Aorta (tissue), 5 donors: ENCODE measurements at places on chromosomes 3 and 15.
A peak's percentile ranks its signal among the peaks of the same experiment; 100 is the strongest.

DNA sequence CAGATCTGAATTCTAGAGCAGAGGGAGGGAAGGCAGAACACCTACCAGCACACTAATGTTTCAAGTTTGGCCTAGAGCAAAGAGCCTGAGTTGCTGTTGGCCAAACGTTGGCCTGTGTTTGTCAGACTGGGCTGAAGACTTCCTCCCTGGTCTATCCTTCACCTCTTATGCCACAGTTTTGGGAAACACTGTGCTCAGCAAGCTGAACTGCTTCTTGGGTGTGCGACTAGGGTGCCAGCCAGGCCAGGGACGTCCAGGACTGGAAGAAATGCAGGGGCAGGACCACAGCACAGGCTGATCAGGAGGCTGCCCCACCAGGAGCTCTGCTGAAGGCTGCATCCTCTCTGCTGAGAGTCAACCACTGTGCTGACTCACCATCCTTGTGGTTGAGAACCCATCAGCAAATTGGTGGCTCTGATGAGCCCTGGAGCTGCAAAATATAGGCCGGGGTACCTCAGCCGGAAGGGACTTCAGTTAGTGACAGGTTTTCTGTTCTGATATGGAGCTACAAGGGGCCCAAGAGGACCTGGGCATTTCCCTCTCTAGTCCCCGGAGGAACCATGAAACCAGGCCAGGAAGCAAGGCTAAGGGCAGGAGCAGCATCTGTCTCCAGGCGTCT lies 131.6 kb upstream of the RASGRP1 start:
- DNase-seq = peak; percentile 55

- DNase-seq = no peak
These were observed 55.8 kb upstream of the PDZRN3 start for GRCh38 chr3:73680391-73681095.

DNA sequence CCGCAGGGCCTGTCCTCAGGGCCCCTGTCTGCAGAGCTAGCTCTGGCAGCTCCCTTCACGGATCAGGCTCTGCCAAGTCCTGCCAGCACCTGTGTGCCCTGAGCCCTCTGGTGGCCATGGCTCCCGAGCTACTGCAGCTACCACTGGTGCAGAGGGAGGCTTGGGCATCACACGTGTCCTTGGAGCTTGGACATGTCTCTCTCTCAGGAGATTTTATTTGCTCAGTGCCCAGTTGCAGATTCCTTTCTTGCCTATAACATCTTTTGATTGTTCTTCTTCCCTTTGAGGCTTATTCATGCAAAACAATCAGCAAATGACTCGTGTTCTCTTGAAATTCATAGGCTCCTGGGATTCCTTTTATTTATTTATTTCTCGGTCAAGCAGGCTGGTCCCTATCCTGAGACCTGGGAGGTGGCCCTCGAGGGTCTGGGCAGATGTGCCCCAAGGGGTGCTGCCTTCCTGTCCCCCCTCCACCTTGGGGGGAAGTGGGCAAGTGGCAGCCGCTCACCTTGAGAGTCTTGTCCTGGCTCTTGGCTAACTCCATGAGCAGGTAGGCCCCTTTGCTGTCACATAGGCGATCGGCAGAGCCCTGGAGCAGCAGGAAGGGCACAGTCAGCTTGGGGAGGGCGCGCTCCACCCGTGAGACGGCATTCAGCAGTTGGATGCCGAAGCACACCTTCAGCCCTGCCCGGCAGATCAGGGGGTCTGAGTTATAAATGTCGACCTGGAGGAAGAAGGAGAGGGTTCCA lies 21.9 kb downstream of the ABTB1 start:
- peak; percentile 69 for DNase-seq

- DNase-seq = no peak
These were observed 24.0 kb downstream of the GOLIM4 start for GRCh38 chr3:168071591-168072322.

DNA sequence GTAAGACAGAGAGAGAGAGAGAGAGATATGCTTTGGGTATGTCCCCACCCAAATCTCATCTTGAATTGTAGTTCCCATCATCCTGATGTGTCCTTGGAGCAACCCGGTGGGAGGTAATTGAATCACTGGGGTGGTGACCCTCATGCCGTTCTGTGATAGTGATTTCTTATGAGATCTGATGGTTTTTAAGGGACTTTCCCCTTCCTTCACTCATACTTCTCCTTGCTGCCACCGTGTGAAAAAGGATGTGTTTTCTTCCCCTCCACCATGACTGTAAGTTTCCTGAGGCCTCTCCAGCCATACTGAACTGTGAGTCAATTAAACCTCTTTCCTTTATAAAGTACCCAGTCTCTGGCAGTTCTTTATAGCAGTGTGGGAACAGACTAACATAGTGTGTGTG lies 60.3 kb downstream of the EOMES start:
- no peak for DNase-seq

DNA sequence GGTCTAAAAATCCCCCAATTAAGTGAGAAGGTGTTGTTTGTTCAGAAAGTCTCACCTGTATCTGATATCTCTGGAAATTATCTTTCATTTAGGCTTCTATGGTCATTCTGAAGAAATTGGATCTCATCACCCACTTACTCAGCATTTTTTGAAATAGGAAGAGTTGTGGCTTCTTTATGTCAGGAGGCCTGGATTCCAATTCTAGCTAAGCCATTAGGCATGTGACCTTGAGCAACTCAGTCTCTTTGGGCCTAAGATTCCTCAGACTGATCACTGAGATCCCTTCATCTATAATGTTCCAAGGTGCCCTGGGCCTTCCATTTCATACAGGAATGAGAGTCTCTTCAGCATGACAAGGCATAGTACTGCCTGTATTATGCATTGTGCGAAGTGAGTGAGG lies 70.3 kb downstream of the ARHGEF26 start:
- no peak for DNase-seq

DNA sequence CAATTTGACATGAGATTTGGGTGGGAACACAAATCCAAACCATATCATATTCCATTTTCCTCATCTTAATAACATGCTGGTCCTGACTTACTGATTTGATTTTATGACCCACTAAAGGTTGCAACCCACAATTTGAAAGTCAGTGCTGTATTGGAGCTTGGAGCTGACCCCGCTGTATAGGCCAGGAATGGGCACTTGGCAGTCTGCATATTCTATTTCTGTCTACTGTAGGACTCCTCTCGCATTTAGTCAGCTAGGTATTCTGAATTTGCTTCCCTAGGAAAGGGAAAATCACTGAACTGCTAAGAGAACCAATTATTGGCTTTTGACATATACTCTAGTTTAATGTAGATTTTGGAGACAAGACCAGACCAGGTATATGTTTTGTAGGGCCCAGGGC lies 157.0 kb downstream of the MFSD1 start:
- no peak for DNase-seq

DNA sequence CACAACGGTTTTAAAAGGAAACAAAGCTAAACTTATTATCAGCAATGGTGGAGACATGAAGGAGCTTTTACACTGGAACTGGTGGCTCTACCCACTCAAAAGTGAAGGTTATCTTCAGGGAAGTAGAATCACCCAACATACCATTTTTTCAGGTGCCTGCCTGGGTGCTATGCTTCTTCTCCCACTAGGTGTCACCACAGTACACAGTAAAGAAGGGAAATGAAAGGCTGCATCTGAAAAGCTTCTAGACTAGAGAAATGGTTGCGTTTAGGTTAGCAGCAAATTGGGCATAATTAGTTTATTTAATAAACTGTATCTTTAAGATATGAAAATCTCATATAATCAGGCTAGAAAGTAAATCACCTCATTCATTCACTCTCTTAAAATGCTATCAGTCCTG lies 47.0 kb upstream of the SELENOK start:
- DNase-seq = no peak

DNA sequence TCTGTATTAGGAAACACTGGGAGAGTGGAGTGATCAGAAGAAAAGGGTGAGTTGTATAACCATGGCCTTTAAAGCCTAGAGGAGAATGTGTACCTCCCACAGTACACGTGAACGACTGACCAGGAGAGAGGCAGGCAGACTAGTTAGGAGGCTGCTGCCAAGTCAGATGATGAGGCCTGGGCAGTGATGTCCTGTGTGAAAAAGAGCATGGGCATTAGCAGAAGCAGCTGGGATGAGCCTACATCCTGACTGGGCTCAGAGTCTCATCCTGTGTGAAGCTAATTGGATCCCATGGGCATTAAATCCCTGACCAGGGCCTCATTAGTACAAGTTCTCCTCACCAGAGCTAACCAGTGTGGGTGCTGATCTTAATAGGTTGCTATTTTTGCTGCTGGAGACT lies 89.1 kb upstream of the SLC2A2 start:
- DNase-seq = no peak

DNA sequence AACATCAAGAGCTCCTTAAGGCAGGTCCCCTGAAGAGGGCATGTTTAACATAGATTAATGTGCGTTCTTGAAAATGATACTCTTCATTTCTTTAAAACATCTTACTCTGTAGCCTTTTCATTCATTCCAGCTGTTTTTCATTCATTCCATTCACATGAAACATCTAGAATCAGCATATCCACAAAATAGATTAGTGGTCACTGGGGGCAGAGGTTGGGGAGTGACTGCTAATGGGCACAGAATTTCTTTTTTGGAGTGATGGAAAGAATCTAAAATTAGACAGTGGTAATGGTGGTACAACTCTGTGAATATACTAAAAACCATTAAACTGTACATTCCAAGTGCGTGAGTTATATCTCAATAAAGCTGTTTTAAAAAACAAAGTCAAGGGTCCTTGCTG lies 15.4 kb upstream of the CXCR6 start:
- DNase-seq = no peak

GRCh38 chr3:172262991-172263608 lies 185.2 kb downstream of the GHSR start:
- no peak for DNase-seq

GRCh38 chr3:71374582-71374981 lies 208.9 kb downstream of the FOXP1 start:
- no peak for DNase-seq

DNA sequence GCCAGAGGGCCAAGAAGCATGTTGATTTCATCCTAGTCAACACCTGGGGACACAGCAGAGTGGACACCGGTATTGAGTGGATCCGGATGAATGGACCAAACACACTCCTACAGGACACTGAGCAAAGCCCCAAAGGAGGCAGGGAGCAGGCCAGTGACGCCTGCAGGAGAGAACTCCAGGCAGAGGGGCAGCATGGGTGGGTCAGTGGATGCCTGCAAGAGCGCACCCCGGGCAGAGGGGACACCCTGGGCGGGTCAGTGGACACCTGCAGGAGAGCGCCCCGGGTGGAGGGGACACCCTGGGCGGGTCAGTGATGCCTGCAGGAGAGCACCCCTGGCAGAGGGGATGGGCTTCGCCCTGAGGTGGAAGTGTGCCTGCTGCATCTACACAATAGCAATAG lies 27.6 kb upstream of the HRH1 start:
- no peak for DNase-seq

- no peak for DNase-seq
These were observed 2.3 kb upstream of the DLL4 start for GRCh38 chr15:40926659-40927494.

GRCh38 chr15:70561885-70562284 lies 201.5 kb downstream of the UACA start:
- no peak for DNase-seq

GRCh38 chr3:38651153-38651789 lies 1.8 kb upstream of the SCN5A start:
- peak; percentile 71 for DNase-seq

- DNase-seq = peak; percentile 47
These were observed 218.6 kb downstream of the SNRPN start for GRCh38 chr15:25173241-25174028.

GRCh38 chr3:25534007-25534406 lies 105.9 kb downstream of the RARB start:
- no peak for DNase-seq

DNA sequence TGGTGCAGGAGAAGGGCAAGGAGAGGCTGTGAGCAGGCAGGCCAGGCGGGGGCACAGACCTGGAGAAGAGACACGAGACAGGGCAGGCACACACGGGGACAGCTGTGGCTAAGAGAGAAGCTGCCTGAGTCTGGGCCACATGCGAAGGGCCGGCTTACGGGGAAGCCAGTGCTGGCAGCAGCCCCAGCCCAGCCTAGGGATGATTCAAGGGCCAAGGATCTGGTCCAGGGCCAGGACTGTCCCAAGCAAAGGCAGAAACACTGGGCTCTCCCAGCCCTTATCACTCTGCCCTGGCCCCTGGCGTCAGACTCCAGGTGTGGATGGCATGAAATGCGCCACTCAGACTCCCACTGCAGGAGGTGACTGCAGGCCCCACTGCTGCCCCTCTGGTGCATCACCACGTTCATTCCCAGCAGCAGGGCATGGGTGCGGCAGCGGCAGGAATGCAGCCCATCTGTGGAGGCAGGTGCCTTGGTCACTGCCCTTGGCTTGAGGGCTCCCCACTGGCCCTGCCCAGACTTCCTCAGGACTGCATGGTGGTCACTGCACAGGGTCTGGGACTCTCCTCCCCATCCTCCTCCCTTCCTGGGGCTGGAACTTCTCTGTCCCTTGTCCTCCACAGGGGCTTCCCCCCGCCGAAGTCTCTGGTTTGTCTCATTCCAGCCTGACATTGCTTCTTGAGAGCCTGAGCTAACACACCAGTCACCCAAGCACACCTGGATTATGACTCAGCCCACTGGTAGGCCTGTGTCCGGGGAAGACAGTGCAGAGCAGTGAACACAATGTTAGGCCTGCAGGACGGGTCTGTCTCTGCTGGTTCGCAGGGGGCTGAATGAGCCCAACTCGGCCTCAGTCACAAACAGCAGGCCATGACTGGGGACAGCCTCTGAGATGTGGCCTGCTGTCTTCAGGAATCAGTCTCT lies 69.3 kb downstream of the TBC1D2B start:
- peak; percentile 83 for DNase-seq

DNA sequence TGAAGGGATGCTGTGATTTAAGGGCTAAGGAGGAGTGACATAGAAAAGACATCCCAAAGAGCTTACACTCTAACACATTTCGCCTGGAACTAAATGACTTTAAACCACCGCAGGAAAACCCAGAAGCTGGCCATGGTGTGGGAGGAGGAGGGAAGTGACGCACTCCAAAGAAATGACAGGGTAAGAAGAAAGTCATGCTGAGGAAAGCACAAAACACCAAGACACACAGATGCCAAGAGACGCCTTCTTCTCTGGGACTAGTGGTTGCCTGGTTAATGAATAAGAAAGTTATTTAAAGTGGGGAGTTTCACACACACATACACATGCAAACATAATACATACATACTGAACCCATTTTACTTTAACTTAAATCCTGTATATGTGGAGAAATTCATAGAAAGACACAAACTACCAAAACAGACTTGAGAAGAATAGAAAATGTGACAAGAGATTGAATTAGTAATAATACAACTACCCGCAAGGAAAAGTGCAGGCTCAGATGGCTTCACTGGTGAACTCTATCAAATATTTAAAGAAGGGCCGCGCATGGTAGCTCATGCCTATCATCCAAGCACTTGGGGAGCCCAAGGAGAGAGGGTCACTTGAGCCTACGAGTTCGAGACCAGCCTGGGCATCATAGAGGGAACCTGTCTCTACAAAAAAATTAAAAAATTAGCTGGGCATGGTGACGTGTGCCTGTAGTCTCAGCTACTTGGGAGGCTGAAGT lies 125.5 kb downstream of the NSMCE3 start:
- no peak for DNase-seq

DNA sequence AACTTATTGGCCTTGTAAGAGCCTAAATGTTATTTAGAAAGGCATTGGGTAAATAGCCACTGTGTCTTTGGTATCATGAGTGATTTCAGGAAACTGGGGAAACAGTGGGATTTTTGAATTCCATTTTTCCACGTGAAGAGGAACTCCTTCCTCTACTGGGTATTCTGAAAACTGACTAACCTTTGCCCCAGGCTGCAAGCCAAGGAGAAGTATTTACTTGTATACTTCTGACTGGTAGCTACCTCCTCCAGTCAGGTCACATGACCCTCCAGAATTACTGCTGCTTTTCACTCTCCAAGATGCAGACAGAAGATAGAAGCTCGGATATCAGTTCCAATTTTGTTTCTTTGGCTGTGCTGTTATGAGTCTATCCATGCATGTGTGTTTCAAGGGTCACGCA lies 50.9 kb upstream of the MAP3K13 start:
- no peak for DNase-seq
